Muscle of arm (tissue), 14 donors: ENCODE measurements at places on chromosomes 5 and 9. TPM values are rescaled to one million over a fixed set of nuclear protein-coding genes. Genes with fewer than 3 reads are reported as not detected.
A peak's percentile ranks its signal among the peaks of the same experiment; 100 is the strongest.

DNA sequence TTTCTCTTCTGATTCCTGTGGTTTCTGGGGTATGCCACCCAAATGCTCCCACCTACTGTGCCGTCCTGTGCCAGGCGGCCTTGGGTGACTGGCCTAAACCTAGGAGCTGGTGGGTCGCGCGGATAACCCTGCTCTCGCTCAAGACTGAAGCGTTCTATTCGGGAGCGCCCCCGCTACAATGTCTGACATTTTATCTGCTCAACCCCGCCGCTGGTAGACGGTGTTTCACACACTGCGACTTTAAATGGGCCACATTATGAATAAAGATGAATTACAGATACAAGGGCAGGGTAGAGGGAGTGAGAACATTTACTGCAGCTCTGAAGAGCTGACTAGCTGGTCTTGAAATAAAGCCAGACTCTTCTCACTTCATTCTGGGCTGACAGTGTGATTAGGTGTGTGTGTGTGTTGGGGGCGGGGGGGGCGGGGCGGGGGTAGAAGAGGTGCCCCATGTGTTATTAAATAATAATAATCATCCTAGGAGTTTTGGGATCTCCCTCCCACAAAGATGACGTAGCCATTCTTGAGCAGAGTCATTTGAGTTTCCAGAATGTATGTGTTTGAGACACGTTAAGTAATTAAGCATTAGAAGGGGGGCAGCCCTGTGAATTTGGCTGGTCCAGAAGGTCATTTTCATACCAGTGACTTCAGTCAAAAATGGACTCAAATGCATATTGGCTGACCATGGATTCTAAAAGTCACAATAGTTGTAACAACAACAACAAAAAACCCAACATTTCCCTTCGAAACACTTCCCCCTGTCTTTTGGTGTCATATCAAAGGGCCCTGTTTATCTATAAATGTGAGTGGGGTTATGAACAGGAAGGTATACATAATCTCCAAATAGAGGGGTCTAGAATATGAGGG lies 1.0 kb upstream of the PTCH1 start:
- no peak for DNase-seq

- DNase-seq: no peak
Measured at GRCh38 chr5:35212122-35212982, 17.9 kb downstream of the PRLR start.

GRCh38 chr9:123964761-123965160 lies 34.8 kb upstream of the DENND1A start:
- no peak for DNase-seq

DNA sequence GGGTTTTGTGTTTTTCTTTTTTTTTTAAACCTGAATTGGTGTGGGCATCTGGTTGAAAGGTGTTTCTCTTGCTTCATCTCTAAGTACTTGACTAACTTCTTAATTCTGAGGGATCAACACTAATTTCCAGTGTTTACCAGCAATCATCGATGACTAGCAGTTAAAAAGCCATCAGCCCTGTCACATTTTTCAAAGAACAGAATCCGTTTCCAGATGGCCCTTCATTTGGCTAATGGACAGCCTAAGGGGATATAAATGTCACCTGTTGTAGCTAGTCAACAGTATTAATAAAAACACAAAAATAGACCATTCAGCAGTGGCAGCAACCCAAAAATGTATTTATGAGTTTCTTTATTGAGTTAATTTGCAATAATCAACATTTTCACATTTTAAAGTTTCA lies 1076.5 kb downstream of the MAT2B start:
- no peak for DNase-seq

DNA sequence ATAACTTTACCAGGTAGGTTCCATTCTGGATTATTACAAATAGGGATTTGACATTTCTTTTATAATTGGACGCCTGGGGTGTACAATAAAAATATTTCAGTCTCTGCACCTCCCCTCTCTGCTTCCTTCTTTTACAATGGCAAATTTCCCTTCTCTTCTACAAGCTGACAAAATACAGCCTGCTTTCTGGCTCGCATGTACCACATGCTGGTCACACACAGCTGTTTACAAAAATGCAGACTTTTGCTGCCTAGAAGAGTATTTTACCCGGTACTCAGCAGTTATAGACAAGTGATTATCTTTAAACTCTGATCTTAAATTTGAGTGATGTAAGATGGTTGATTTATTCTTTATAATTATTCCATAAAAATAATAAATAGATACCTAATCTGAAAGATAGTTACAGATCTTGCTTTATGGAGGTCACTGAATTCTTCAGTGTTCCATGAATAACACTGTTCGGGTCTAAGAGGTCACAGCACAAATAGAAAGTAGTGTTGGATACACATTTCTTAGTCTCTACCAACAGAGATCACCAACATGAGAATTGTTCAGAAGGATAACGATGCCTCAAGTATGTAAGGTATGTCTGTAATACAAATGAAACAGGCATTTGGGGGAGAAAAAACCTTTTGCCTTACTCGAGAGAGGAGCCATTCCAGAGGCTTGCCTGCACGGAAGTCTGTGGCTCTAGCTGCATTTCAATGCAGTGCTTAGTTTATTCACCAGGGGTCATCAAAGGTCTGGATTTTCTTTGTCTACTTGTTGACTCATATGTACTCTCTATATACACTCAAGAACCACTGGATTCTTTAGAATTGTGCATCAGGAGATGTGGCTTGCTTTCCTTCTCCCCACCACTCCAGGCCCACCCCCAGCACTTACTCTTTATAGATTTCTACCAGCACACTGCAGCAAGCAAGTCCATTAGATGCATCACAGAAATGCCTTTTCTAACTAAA lies 206.6 kb upstream of the RFX3 start:
- peak; percentile 76 for DNase-seq

DNA sequence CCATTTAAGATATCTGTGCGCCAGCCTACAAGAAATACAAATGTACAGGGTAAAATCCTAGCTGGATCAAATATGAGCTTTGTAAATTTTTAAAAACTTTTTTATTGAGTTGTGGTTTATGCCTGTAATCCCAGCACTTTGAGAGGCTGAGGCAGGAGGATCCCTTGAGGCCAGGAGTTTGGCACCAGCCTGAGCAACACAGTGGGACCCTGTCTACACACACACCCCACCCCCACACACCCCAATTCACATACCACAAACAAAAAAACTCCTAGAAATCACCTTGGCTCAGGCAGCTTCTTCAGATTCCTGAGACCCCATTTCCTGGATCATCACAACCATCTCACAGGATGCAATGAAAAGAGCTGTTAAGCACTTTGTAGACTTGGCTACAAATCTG lies 46.4 kb downstream of the CDK7 start:
- DNase-seq: no peak

- no peak for DNase-seq
Measured at GRCh38 chr5:139809331-139809810, 13.8 kb downstream of the PSD2 start.

DNA sequence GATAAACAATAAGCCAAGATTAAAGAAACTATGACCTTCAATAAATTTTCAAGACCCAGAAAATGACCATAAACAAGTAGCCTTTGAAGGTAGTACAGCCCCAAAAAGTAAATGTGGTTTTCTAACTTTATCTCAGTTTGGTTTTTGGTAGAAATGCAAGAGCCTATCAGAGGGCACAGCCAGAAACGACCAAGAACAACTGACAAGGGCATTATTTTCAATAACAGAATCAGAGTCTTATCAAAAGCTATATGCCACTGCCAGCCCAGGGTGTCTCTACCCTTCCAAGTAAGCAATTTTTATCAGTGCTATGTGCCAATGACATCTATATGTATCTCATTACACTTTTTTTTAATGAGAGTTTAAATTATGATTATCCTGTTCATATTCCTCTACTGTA lies 11.8 kb upstream of the SPINK6 start:
- DNase-seq: no peak

DNA sequence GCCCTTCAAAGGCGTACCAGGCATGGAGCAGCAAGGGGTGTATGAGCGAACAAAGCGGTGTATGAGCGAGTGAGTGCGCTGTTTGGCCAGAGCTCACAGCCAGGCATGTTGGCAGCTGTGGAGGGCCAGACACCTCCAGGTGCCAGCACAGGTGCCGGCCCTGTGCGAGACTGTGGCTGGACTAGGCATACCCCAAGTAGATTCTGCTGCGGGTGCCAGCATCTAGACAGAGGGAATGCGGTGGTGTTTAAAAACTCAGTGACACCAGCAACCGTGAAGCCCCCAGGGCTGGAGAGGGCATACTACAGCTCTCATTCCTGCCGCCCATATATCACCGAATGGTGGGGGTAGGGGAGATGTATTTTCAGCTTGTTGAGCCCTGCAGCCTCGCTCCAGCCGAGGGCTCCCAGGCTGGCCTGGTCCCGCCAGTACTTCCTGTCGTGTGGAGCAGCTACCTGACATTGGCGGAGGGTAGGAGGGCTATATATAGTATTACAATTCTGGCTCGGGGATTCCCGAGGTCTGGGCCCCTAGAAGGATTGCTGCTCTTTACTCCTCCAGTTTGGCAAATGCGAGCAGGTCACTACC lies 1829.6 kb upstream of the NUDT12 start:
- no peak for DNase-seq

- DNase-seq: no peak
Measured at GRCh38 chr9:20562051-20562450, 60.2 kb downstream of the MLLT3 start.

- DNase-seq: peak; percentile 31
Measured at GRCh38 chr5:14685757-14686156, 21.2 kb downstream of the OTULIN start.

GRCh38 chr9:115002371-115003120 lies 72.2 kb upstream of the TNFSF8 start:
- DNase-seq: no peak

DNA sequence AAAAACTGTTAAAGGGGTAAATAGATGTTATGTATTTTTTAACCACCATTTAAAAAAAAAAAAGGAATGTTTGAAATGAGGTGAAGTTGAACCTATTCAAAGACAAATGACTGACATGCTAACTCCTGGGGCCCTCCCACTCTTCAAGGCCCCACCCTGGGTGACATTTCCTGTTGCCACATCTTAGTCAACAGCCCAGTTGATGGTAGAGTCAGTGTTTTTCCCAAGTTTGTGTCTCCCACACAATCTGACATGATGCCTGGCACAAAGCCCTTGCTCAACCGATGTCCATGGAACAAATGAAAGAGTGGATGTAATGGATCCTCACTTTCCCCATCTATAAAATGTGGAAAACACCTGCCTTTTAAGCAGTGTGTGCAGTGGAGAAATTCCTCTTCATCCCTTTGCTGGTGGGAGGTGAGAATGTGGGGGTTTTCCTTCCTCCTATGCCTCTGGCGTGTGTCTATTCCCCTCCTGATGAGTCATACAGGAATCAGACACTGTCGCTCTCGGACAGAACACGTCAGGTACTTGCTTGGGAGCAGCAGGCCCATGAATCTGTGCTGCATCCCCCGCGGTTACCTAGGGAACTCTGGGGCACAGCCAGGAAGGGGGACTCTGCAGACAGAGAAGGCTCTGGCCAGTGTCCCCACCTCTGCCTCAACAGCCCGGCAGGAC lies 13.7 kb upstream of the ADRA1B start:
- DNase-seq: no peak

- no peak for DNase-seq
Measured at GRCh38 chr9:80501635-80502034, 929.9 kb downstream of the TLE4 start.

DNA sequence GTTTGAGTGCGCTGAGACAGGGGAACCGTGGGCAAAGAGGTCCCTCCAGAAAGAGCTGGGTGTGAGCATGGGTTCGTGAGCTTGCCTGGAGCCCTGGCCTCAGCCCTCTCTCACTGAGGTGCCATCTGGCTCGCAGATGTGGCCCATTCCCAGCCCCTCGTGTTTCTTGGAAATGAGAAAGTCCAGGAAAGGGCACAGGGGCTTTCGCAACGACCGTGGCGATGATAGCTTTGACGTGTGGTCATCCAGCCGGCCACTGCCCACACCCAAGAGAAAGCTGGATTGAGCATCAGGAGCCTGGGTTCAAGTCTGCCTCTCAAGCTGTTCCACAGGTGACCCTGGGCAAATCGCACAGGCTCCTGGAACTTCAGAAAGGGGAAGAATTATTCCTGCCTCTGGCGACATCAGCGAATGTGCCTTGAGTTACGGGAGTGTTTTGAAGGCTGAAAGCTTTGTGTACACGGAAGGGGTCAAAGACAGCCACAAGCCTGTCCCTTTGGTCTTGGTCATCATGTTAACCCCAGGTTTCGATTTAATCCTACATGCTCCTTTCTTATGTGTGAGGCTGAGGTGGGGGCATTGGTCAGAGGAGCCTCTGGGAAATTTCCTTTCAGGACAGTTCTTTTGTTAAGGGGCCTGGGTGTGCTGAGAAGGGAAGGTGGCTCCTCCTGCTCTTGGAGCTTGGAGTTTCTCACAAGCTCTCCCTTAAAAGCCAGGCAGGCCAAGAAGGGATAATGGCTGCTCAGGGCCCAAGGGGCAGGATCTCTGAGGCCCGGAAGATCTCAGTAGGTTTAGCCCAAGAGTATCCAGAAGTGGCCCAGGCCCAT lies 41.7 kb upstream of the IL17B start:
- no peak for DNase-seq

DNA sequence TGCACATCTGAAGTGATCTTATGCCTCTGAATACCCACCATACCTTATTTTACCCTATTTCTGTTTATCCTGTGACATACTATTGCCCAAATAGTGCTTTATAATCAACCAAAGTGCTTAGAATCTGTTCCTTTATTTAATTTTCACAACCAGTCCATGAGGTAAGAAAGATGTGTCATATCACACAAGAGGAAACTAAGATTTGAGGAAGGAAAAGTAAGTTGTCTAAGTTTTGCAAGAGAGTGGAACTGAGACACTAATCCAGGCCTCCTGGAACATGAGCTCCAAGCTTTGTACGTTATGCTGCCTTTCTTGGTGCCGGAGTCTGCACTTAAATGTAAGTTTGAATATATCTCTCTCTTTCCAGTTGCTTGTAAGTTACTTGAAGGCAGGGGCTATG lies 17.2 kb downstream of the KDM3B start:
- no peak for DNase-seq

- DNase-seq: no peak
Measured at GRCh38 chr5:155773680-155774079, 553.3 kb upstream of the SGCD start.

GRCh38 chr5:137054335-137054734 lies 444.8 kb downstream of the SPOCK1 start:
- no peak for DNase-seq

DNA sequence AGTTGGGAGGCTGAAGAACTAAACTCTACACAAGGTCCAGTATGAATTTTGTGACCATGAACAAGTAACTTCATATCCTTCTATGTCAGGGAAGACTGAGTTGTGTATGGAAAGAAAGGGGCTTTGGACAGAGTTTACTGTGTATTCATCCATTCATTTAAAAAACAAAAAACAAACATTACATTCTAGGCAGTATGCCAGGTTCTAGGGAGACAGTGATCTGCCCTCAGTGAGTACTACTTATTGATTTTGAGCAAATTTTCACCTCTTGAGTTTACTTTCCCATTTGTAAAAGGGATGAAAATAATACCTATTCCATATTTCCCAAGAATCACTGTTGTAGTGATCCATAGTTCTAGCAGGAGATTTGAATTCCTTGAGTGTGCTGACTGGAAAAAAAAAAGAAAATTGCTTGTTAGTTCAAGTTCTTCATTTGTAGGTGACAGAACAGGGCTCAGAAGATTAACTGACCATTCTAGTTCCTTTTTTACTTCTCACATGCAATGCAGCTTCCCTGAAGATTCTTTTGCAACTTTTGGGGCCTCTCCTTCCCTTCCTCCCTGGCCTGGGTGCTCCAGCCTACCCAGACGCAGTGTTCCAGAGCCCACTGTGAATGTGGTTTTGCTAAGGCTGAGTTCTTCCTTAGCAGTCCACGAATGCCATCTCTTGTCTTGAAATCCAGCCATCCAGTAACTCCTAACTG lies 2.6 kb upstream of the GAPVD1 start:
- DNase-seq: no peak

Gene PHPT1
- 68.1 TPM for polyA plus RNA-seq

Gene LVRN
- 3.8 TPM for polyA plus RNA-seq

Gene SEC24A
- 21.4 TPM for polyA plus RNA-seq

Gene TMEM174
- polyA plus RNA-seq: not detected

Gene BRINP1
- 0.22 TPM for polyA plus RNA-seq

Gene TGFBR1
- 32.2 TPM for polyA plus RNA-seq

Gene ADAMTS16
- polyA plus RNA-seq: 3.9 TPM
